SW 1271 (cell line): ENCODE measurements at places on chromosomes 2 and 18.

GRCh38 chr2:7280790-7281189 is 363.6 kb downstream of the RNF144A start:
- no peak for DNase-seq

- no peak for DNase-seq
These were observed 12.9 kb downstream of the CRIM1 start for GRCh38 chr2:36368438-36368837.

DNA sequence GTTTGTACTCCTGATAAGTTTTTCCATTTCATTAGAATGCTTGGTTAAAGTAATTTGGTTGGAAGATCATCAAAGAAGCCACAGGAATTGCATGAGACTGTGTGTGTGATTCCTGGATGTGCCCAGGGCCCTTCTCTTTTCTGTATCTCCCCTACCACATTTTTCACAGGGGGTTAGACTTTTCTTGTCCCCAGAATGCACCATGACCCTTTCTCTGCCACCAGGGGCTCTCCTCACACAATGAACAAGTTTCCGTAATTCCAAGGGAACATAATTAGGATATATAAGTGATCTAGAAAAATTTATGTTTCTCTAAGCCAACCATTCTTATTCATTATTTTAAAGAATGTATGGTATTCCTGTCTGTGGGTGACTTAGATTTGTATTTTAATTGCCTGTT is 291.8 kb downstream of the NEDD4L start:
- no peak for DNase-seq

GRCh38 chr2:121160366-121160765 is 124.6 kb downstream of the TFCP2L1 start:
- no peak for DNase-seq
